Stomach (tissue), 19 donors: ENCODE measurements at places on chromosomes 2 and 18. TPM values are rescaled to one million over a fixed set of nuclear protein-coding genes. Genes with fewer than 3 reads are reported as not detected.

SEMA4C gene
- total RNA-seq, result 78.8 TPM

GRCh38 chr2:187453078-187453641 is 5.1 kb upstream of the CALCRL start:
- peak; percentile 50 for DNase-seq

GRCh38 chr2:183229386-183229785 is 105.1 kb downstream of the NUP35 start:
- DNase-seq, result no peak

SKA1 gene
- not detected for total RNA-seq

GRCh38 chr2:159912580-159912979 is 114.6 kb upstream of the CD302 start:
- DNase-seq, result no peak

GRCh38 chr18:36212301-36213171 is 25.2 kb downstream of the MOCOS start:
- DNase-seq, result peak; percentile 59

DNA sequence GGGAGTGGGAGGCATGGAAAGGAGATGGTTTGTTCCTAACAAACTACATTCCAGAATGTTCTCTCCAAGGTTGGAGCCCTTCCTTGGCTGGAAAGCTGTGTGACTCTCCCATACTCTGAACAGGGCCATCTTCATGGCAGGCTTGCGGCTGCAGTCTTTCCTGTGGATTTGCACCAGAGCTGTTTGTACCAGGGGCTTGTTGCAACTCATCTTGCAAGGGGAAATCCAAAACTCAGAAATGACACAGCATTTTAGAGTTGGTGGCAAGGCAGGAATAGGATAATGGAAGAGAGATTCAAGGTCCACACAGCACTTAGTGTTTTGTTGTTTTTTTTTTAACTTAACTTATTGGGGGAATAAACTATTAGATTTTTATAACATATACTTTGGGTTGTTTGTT is 73.7 kb upstream of the ZNF516 start:
- no peak for DNase-seq

GRCh38 chr2:42804891-42805290 is 12.5 kb upstream of the HAAO start:
- no peak for DNase-seq

MOGAT1 gene
- 1.8 TPM for total RNA-seq

DNA sequence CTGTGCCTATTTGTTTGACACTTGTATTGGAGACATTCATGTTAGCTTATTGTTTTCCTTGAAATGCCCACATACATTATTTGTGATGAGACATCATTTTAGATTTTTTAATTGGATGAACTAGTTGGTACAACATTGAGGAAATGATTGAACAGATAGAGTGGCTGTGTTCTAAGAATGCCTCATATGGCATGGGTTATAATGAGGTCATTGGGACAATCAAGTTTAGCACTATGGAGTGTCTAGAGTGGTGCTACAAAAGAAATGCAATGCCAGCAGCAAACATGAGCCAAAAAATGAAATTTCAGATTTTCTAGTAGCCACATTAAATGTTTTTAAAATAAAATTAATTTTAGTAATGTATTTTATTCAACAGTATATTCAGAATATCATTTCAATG is 28.1 kb downstream of the ACVR2A start:
- no peak for DNase-seq

DNA sequence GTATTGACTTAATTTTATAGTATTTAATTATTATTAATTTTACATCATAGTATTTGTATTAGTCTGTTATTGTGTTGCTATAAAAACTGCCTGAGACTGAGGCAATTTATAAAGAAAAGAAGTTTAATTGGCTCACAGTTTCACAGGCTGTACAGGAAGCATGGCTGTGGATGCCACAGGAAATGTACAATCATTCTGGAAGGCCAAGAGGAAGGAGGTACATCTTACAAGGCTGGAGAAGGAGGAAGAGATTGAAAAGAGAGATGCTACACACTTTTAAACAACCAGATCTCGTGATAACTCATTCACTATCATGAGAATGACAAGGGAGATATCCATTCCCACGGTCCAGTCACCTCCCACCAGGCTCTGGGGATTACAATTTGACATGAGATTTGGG is 2019.4 kb upstream of the PIK3C3 start:
- DNase-seq, result no peak

GCG gene
- not detected for total RNA-seq

- peak; percentile 56 for DNase-seq
These were observed 241.5 kb downstream of the ICOS start for GRCh38 chr2:204177977-204178522.

ESPNL gene
- total RNA-seq, result not detected

- DNase-seq, result peak; percentile 47
These were observed 1.4 kb upstream of the FAM110C start for GRCh38 chr2:47737-48136.

GRCh38 chr18:70499218-70499691 is 210.4 kb downstream of the SOCS6 start:
- no peak for DNase-seq

DNA sequence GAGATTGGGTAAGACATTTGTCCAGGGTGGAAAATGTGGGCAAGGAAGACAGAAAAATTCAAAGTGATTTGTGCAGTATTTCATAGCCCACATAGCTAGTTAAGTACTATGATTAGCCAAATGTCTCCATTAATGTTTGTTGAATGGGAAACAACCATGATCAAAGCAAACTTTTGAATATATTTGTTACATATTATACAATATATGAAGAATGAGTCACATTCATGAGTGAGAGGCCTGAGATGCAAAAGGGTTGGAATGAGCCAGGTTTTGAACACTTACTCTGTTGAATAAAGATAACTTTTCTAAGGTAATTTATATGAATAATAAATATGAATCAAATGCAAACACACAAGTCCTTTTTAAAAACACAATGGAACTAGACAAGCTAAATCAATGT is 984.5 kb upstream of the CDH2 start:
- DNase-seq, result no peak

DNA sequence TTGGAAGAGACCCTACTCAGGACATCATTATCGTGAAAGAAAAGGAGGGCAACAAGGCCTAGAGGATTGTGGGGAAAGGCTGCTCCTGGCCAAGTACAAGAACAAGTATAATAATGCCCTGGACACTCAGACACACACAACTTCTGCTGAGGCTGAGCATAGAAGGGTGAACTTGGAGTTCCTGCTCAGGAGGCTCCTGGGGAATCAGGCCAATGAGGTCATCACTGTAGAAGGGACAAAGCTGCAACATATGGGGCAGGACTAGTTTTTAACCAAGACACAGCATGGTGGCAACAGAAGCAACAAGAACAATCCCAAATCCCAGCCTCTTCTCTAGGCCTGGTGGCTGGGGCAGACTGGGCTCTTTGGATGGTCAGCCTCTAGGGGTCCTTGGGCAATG is 102.6 kb downstream of the POLR1A start:
- DNase-seq, result no peak

DNA sequence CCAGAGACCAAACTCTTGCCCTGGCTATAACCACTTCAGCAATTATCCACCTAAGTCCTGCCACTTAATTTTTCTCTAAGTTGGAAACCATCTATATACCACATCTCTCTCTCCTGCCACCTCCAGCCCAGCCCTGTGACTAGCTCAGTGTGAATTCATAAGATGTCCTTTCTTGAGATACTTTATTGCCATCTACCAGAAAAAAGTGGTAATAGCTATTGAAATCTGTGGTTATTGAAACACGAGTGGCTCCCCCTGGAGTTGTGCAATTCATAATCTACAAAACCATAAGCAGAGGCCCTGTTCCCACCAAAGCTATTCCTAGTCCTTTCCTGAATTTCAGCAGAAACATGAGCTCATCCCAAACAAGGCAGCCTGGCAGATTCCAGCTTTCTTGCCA is 324.0 kb downstream of the TXNL1 start:
- no peak for DNase-seq

DNA sequence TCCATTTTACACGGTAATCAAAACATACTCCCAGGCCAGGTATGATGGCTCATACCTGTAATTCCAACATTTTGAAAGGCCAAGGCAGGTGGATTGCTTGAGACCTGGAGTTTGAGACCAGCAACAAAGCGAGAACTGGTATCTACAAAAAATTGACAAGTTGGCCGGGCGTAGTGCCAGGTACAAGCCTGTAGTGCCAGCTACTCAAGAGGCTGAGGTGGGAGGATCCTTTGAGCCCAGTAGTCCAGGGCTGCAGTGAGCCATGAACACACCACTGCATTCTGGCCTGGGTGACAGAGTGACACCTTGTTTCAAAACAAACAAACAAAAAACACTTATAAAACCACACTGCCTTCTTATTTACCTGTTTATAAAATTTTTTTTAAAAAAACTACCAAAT is 80.8 kb downstream of the GAREM1 start:
- DNase-seq, result peak; percentile 92

GRCh38 chr2:24077535-24077877 is 1.4 kb upstream of the SF3B6 start:
- no peak for DNase-seq

DNA sequence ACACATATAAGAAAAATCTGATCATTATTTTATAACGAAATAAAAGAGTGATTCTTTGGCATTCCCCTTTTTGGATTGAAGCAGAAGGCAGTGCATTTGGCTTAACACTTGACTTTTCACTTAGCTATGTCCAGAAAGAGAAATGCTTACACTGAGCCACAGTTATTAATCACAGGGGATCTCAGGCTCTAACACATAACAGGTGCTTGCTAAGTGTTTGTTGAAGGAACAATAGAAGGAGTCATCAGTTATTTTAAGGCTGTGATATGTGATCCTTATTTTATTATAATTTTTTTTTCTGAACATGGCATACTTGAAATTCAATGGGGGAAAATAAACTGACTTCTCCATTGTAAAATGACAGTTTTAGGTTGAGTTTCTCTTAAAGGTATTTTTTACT is 209.5 kb downstream of the UBE2E3 start:
- DNase-seq, result no peak

- no peak for DNase-seq
These were observed 101.1 kb downstream of the HS1BP3 start for GRCh38 chr2:20549691-20550348.

CLEC4F gene
- not detected for total RNA-seq

OTOS gene
- not detected for total RNA-seq

GRCh38 chr2:174224125-174224524 is 24.2 kb downstream of the OLA1 start:
- no peak for DNase-seq

GRCh38 chr2:165238295-165238694 is 919 bp upstream of the SCN2A start:
- peak; percentile 57 for DNase-seq
